ENCODE measurements at places on chromosomes 6 and 20.
A peak's percentile ranks its signal among the peaks of the same experiment; 100 is the strongest.

- no peak for DNase-seq
These were observed 8.0 kb upstream of the UBE2J1 start for GRCh38 chr6:89360415-89360999.

DNA sequence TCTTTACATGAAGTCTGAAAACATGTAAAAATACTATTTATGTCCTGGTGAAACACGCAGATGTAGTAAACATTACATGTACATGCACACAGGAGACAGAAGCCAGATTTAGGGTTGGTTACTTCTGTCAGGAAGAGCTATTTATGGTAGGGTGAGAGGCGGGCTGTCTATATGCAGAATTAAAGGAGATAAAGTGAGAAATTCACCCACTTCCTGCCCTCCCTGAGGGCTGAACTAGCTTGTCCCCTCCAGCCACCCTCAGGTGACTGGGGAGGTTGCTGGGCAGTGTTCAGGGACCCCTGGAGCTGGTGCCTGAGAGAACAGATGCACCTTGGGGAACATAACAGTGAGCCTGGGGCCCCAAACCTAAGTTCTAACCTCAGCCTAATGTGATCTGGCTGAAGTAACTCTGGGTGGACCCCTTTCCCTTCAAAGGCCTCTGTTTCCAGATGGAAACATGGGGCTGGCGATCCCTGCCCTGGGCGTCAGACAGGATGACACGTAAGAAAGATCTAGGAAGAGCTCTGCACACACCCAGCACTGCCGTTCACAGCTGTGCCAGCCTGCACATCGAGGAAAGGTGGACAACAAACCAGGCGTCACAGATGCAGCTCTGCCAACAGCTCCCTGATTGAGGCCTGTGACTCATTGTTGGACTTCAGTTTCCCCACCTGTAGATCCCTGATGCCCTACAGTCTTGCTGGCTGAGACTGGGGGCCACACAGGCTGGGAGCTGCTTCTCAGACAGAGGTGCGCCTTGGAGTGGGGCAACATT, 1.3 kb downstream of the PI16 start:
- DNase-seq: no peak

DNA sequence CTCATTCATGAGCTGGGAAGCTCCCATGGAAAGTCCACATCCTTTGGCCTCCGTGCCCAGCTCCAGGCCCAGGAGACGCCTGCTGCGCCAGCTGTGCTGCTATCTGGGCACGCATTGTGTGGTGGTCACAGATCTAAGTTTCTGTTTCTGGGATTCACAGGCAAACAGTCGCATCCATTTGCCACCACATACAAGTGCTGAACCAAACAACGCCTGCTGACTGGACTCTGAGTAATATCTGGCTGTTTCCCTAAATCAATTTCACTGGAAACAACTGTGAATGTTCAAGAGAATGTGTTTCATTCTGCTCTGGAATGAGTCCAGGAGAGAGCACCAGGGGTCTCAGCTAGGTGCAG, 45.5 kb downstream of the IRF4 start:
- DNase-seq: no peak

- no peak for DNase-seq
These were observed 341.4 kb upstream of the IRAK1BP1 start for GRCh38 chr6:78525976-78526375.

DNA sequence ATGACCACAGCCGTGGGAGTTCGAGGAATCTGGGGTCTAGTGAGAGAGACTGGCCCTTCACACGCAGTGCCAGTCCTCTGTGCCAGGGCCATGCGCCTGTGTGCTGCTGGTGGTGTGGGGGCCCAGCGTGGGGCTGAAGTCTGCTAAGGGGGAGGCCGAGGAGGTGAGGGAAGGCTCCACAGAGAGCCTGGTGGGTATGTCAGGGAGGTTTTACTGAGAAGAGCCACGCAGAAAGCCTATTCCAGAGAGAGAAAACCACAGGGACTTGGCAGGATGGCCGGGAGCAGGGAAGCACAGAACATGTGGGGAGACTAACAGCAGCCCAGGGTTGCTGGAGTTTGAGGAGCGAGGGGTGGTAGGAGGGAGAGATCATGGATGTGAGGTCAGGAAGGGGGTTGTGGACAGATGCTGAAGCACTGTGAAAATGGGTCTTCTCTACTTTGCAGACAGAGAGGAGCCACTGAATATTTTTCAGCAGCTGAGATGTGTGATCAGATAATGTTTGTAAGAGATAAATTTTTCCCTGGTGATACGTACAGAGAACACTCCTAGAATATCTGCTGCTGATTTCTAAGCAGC, 35.3 kb downstream of the DUSP22 start:
- no peak for DNase-seq

DNA sequence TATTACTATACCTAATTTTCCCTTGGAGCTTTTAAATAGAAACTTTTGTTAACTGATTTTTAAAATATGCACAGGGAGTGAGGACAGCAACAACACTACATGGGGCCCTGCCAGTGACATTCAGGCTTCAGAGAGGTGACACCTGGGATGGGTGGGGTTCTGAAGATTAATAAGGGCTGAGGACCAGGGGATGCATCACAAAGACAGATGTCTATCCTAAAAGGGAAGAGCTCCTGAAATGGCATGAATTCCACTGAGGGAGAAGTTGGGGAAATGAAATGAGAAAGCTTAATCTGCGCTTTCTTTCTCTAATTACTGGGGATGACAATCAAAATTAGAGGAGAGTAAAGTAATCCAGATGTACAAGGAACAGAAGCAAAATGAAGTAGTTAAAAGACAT, 162.8 kb downstream of the BTBD9 start:
- no peak for DNase-seq

- no peak for DNase-seq
These were observed 10.0 kb upstream of the DTNBP1 start for GRCh38 chr6:15672818-15673217.

GRCh38 chr6:150380256-150380655, 11.4 kb downstream of the IYD start:
- no peak for DNase-seq

DNA sequence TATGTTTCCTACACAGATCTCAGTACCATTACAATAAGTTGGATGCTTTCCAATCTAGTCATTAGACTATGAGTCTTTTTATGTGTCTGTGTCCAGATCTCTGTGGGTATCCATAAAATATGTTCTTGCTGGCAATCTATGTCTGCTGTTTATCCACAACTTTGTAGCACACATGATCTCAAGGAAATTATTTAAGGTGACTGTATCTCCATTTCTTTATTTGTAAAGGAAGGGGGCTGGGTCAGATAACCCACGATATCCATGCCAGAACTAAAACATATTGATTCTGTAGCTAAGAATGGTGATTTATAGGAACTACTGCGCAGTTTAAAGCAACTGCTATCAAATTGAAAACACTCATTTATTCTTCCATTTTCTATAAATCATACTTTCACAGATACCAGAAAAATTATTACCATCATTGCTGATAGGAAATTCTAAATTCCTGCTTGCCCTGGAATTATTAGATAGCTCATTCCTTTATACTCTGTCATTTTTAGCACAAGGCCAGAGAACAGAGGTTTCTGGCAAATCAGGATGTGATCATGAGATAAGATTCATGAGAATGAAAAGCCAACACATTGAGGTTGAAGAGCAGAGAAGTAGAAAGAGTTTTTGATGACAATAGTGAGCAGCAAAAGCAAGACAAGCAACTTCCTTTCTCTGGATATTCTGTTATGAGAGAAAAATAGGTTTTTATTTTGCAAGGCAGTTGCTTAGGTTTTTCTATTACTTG, 851.4 kb upstream of the CITED2 start:
- no peak for DNase-seq

GRCh38 chr6:227074-227782, 65.1 kb upstream of the DUSP22 start:
- DNase-seq: no peak

DNA sequence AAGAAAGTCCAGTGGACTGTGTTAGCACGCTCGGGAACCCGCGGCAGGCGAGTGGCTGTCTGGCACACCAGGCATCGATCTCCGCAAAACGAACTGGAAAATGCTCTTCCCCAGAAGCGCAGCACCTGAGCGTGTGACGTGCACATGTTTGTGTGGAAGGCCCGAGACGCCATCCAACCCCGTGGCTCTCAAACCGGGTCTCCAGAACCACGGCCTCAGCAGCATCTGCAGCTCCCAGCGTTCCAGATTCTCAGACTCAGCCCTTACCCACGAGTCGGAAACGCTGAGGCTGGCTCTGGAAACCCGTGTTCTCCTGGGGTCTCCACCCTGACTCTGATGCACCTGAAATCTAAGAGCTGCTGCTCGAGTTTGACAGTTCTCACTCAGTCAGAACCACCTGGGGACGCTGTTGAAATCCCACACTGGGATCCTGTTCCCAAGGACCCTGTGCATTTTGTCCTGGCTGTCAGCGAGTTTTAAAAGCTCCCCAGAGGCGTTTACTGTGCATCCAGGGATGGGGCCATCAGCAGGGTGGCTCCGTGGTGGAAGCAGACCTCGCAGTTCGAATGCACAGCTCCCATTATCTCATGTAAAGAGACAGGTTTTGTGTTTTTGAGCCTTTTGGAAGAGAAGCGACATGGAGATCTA, 69.0 kb downstream of the DLL1 start:
- DNase-seq: no peak

GRCh38 chr6:13807696-13808095, 6.7 kb downstream of the MCUR1 start:
- DNase-seq: no peak

DNA sequence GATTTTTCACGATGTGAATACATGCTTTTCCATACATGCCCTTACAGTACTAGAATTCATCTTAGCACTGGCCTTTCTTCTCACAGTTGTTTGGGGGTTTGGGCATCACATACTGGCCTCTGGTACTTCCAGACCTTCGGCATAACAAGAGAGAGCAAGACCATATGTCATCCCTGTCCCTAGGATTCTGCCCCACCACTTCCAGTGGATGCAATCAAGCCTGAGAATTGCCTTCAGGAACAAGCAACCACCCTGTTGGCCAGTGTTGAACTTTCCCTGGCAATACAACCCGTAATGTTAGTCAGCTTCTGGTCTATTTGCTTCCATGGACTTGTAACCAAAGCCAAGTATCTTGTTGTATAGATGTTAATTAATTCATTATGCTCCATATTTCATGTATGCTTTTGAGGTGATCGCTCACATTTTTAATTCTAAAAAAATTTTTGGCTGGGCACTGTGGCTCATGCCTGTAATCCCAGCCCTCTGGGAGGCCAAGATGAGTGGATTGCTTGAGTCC, 15.4 kb upstream of the SLPI start:
- DNase-seq: no peak

DNA sequence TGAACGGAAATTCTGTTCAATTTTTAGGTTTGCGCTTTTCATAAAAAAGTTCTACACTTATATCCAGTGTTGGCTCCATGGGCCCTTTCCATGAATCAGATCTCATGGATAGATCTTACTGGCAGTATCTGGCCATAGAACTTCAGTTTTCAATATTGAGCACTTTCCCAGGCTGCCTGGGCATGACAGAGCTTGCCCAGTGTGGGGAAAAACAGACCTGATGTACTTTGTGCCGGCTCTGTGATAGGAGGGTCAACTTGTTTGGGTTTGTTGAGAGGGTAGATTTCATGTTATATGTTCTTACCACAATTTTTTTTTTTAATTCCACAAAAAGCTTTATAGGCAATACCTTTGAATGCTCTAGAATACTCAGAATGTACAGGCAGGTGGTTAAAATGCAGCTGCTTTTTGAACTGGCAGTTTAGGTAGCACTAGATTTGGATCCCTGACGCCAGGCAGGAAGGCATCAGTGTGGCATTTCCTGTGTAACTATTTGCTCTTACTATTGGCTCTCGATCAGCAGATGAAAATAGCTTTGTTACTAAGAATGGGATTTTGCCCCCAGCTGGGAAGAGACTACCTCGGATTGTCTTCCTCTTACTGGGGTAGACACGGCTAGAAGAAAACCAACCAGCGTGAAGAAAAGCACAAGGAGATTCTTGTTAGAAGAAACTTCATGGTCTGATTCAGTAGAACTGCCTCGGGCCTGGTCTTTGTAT, 404.9 kb upstream of the SOX4 start:
- DNase-seq: no peak

GRCh38 chr6:33694401-33694931, 17.0 kb downstream of the UQCC2 start:
- peak; percentile 59 for DNase-seq

- peak; percentile 54 for DNase-seq
These were observed at the start of gene PLCB1 for GRCh38 chr20:8131598-8132483. TSS of gene PLCB1 (plus strand) at chr20:8132266. CDS start at chr20:8132652, 386 bp downstream.

DNA sequence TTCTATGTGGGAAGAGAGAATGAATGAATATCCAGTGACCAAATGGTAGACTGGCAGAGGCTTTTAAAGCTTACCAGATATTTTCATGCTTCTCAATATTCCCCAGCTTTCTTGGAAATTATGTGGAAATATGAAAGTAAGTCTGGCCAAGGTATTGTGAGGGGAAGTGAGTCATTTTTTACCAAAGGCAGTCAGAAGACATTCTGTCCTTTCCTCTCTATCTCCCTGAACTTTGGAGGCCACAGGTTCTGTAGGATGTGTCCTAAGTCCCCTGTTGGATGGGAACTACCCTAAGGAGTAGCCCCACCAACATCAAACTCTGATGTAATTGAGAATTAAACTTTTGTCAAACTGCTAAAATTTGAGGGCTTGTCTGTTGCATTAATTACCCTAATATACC, 593.8 kb upstream of the NRSN1 start:
- no peak for DNase-seq

DNA sequence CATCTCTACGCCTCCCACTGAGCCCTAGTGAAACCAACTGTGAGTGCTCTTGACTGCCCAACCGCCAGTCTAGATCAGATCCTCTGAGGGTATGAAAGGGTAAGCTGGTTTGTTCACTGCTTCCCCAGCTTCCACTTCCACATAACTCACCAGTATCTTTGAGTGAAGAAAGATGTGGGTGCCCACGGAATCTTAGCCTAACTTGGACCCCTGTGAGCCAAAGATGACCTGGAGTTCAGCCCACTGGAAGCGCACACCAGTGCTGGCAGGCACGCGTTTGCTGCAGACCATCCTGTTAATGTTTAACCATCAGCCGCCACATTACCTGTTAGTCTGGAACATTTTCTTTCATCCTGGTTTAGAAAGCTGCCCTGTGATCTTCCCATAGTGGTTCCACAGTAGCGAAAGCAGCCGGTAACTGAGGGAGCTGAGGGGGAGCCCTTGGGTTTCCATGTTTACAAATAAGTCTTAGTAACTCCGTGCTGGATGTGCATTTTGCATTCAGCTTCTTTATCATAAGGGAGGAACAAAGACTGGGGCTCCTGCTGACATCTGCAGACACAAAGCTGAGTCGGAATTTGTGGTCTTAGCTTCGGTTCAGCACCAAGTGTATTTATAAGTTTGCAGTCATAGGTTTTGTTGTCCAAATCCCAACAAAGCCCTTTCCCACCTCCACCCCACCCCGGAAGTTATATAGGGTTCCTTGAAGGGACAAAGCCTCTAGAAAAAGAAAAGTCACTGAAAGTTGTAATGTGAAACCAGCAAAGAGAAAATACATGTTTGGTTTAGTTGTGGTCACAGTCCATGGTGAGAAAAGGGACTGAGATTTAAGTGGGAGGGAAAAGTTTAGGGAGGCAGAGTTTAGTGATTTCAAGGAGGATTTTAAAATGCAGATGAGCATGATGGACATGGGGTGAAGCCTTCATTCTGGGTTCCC, 71.0 kb downstream of the SSR1 start:
- DNase-seq: no peak

- peak; percentile 11 for DNase-seq
These were observed 52.5 kb downstream of the ALDH5A1 start for GRCh38 chr6:24547243-24547642.
